Stimulated activated CD4-positive, alpha-beta T cell treated with anti-CD3 and anti-CD28 coated beads, Interleukin-2, amount 100 ng/mL, for 48 hours (primary cell): ENCODE measurements at places on chromosomes 13 and 19.
A peak's percentile ranks its signal among the peaks of the same experiment; 100 is the strongest.

DNA sequence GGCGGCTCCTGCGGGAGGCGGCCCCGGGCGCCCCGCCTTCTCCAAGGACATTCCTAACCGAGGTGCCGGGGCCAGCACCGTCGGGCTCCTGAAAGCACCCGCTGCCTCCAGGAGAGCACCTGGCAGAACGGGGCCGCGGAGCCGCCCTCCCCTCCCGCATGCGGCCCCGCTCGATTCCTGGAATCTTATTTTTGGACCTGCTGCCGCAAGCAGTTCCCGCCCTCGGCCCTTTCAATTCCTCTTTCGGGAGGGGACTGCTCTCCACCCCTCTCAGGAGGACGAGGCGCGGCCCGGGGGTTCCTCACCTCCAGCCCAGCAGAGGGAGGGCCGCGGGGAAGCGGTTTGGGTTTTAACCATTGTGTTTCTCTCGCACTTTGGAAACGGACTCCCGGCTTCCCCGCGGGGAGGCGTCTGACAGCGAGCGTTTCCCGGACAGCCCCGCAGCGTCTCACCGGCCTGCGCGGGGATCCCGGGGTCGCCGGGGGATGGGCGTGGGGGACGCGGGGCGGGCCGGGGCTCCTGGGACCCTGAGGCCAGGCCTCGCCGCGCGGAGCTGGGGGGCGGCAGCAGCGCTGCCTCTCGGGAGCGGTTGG is 849 bp downstream of the GAS6 start:
- DNase-seq = no peak

DNA sequence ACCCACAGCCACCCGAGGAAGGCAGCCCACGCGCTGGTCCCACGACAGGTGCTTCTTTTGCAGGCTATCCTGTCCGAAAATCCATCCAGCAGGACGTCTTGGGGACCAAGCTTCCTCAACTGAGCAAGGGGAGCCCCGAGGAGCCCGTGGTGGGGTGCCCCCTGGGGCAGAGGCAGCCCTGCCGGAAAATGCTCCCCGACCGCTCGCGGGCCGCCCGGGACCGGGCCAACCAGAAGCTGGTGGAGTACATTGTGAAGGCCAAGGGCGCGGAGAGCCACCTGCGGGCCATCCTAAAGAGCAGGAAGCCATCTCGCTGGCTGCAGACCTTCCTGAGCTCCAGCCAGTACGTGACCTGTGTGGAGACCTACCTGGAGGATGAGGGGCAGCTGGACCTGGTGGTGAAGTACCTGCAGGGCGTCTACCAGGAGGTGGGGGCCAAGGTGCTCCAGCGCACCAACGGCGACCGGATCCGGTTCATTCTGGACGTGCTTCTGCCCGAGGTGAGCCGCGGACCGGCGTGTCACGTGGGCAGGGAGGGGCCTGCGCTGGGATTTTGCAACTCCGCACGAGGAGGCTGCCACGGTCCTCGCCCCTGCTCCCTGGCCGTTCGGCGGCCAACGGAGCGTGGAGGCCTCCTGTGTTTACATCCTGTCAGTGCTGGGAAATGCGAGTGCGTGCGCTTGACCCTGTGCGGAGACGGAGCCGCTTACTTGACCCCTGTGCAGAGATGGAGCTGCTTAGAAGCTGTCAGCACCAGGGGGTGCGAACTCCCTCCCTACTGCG is 12.9 kb upstream of the NDUFS7 start:
- DNase-seq = no peak

DNA sequence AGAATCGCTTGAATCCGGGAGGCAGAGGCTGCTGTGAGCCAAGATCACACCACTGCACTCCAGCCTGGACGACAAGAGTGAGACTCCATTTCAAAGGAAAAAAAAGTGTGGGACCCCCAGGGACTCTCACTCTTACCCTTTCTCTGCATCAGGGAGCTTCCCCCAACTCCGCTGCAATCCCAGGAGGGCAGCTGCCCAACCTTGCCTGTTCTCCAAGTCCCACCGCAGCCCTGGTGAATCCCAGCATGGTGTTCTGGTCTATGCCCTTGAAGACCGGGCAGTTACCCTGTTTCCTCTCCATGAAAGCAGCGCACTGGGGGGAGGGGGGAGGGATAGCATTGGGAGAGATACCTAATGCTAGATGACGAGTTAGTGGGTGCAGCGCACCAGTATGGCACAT is 35.7 kb upstream of the DPRX start:
- no peak for DNase-seq

- no peak for DNase-seq
Measured at GRCh38 chr13:48066310-48066989, 28.5 kb downstream of the MED4 start.

DNA sequence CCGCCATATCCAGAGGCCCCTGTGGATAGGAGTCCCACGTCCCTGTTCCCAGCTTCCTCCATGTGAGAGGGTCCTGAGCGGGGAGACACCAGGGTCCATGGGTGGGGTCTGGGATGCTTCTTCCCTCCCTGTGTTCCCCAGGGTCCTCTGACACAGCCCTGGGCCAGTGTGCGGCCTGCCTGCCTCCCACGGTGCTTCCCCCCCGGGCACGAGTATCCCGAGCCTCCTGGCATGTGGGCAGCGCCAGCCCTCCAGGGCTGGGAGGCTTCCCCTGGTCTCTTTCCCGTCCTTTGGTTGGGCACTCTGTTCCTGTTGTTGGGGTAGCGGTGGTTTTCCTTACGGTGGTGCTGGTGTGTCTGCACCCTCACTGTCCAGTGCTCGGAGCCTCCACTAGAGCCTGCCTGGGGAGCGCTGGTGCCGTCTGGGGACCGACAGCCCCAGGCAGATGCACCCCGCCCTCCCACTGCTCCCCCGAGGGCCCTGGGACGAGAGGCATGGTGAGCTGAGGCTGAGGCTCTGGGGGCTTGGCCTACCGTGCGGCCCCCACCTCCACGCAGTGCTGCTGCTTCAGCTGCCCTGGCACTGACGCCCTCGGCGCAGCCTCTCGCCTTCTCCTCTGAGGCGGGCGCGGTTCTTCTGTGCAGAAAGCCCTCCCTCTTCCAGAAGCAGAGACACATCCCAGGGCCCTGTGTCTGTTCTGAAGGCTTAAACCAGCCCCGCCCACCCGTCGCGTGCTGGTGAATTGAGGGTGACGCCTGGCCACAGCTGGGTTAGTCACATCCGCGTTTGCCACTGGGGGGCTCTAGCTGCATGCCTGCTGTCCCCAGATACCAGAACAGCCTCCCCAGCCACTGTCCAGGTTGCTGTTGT is 27.9 kb downstream of the PLEKHJ1 start:
- DNase-seq = no peak

DNA sequence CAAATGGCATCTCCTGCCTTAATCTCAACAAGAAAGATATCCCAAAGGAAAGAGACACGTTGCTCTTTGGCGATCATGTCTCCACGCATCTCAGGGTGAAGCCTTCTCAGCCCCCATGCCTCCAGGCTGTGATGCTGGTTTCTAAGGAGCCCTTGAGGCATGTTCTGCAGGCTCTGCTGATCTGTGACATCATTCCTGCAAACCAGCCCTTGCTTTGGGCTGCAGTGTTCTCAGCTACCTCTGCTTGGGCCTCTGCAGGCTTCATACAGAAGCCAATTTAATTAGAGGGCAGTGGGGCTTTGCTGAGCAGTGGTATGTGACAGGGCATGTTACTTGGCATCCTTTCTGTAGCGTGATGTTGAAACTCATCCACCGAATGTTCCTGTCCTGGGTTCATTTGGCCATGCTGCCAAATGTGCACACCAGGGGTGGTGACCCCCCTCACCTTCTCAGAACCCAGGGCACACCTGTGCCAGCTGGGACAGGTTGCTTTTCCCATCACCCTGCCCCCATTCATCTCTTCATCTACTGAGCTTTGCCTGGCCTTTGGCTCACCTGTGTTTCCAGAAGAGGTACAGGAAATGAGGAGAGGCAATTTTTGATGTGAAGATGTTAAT is 230.9 kb downstream of the TEX29 start:
- no peak for DNase-seq

- peak; percentile 19 for DNase-seq
Measured at GRCh38 chr19:58229255-58229639, 533 bp downstream of the ZNF544 start.

GRCh38 chr13:110869805-110870706 is 44.8 kb downstream of the ANKRD10 start:
- no peak for DNase-seq

DNA sequence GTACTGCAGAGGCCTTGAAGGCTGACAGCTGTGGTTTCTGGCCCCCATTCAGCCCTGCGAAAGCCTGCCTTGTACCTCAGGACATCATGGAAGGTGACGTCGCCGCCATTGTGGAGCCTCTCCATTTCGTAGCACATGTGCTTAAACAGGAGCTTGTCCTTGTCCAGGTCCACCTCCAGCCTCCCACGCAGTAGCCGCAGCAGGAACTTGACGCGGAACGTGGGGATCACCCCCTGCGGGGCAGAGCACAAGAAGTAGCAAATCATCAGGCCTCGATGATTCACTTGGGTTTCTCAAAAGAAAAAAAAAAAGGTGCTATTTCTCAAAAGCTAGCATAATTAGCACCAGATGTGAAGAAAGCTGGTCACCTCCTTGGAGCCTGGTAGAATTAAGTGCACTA is 351.0 kb downstream of the NALCN start:
- DNase-seq = no peak

- DNase-seq = no peak
Measured at GRCh38 chr13:100836711-100837110, 162.1 kb upstream of the TMTC4 start.

- no peak for DNase-seq
Measured at GRCh38 chr19:6429419-6430221, 3.9 kb downstream of the SLC25A41 start.

- DNase-seq = no peak
Measured at GRCh38 chr13:91894316-91894715, 495.9 kb downstream of the GPC5 start.

DNA sequence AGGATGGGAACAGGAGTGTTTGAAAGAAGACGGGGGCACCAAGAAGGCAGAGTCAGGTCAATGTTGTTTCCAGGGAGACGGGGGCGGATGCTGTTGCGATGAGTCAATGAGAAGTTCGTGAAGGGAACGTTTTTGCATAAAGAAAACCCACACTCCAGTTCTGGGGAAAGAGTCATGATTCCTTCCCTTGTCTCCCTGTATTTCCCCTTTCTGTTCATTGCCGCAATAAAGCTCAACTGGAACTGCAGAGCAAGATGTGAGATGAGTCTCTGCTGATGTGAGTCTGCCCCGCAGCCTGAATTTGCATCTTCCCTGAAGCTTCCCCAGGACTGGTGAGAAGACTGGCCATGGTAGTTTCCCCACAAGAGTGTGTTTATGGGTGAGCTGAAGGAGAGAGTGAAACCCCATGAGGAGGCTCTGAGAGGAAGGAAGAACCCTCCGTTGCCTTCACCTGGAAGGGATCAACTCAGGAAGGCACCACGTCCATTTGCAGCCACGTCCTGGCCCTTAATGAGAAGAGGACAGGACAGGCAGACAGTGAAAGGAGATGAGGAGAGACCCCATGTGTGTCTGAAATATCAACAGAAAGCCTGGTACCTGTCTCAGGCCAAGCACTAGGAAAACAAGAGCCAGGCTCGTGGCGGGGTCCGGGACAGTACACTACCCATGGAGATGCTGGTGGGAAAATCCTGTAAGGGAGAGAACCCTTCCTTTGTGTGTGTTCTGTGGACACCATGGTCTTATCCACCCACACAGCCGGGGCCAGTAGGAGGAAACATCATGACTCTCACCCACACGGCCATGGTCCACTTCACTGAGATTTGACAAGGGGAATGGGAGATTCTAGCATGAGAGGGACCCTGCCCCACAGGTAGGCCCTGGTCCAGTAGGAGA is 13.7 kb downstream of the LILRA1 start:
- no peak for DNase-seq

DNA sequence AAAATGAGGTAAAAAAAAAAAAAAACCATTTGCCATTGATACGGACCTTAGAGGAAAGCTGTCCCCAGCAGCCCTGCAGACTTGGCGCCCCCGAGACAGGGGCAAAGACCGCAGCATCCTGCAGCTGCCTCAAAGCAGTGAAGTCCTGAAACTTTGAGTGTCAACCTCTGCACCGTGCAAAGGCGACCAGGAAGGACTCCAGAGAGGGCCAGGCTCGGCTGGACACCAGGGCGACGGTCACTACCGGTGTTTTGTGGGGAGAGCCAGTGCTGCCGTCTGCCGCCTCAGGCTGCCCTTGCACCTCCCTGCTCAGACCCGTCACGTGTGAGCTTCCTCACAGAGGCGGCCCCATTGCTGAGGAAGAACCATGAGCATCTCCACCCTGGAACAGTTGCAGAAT is 146.7 kb upstream of the SPACA7 start:
- no peak for DNase-seq

GRCh38 chr13:24943136-24943535 is 152.8 kb upstream of the PABPC3 start:
- no peak for DNase-seq

DNA sequence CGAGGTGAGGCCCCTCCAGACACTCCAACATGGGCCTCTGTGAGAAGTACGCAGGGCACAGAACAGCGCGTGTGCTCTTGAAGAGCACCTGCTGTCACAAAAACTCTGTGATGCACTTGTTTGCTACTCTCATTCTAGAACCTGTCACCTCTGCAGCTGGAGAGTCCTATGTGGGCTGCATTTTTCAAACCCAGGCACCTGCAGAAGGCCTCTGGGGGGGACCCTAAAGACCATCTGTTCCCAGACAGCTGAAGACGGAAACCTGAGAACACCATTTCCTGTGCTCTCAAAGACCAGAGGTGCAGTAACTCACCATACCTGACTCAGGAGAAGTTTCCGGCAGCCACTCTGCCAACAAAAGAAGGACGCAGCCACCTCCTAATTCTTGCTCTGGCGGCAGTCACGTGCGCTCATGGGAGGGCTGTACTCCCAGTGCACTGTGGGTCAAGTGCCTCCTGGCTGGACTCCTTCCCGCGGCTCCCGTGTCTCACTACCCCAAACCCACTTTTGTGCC is 28.1 kb downstream of the RANBP3 start:
- DNase-seq = peak; percentile 22

- no peak for DNase-seq
Measured at GRCh38 chr19:45186509-45187334, 8.1 kb downstream of the BLOC1S3 start.

GRCh38 chr19:45934551-45935230 is 20.1 kb upstream of the NANOS2 start:
- no peak for DNase-seq

GRCh38 chr13:91045351-91046034 is 302.0 kb upstream of the MIR17HG start:
- DNase-seq = no peak

GRCh38 chr19:11881151-11881800 is 6.3 kb upstream of the ZNF69 start:
- peak; percentile 59 for DNase-seq

DNA sequence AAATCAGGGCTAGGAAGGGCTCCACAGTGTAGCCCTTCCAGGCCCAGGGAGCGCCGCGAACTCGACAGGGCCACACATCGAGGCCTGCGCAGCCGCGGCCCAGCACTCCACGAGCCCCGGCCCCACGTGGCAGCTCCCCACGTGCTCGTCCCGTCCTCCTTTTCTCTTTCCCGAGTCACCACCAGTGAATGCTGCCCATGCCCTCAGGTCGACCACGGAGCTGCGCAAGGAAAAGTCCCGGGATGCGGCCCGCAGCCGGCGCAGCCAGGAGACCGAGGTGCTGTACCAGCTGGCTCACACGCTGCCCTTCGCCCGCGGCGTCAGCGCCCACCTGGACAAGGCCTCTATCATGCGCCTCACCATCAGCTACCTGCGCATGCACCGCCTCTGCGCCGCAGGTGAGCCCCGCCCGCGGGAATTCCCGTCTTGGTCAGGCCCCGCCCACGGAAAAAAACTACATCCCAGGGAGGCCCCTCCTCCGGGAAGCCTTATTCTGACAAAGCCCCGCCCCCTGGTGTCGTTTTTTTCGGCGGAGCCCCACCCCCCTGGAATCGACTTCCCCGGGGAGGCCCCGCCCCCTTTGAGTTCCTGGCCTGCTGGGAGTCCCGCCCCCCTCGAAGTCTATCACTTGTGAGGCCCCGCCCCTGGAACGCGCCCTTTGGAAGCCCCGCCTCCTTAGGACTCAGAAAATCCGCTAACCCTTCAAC is 7.0 kb downstream of the HIF3A start:
- DNase-seq = no peak

GRCh38 chr13:49369866-49370265 is 74.0 kb downstream of the CAB39L start:
- no peak for DNase-seq
